ENCODE measurements at places on chromosomes 4 and X.
A peak's percentile ranks its signal among the peaks of the same experiment; 100 is the strongest.

GRCh38 chr4:78019414-78019813 lies 37.7 kb upstream of the FRAS1 start:
- DNase-seq = no peak

- DNase-seq = no peak
These were observed 219.8 kb upstream of the GYPA start for GRCh38 chr4:144360146-144360793.

DNA sequence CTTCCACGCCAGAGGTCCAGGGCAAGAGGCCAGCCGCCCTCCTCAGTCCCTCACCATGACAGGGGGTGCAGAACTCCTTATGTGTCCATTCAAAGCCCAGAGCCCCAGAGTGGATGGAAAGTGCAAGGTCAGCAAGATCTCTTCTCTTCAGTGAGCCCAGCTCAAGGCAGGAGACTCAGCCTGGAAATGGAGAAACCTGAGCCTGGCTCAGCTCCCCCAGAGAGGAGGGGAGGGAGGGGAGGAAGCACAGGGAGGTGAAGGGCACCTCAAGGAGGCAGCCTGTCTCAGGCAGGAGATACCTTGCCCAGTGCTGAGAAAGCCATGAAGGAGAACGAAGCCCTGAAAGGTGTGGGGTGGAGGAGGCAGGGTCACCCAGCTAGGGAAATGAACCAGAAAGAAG lies 121.8 kb upstream of the PJA1 start:
- DNase-seq = no peak

DNA sequence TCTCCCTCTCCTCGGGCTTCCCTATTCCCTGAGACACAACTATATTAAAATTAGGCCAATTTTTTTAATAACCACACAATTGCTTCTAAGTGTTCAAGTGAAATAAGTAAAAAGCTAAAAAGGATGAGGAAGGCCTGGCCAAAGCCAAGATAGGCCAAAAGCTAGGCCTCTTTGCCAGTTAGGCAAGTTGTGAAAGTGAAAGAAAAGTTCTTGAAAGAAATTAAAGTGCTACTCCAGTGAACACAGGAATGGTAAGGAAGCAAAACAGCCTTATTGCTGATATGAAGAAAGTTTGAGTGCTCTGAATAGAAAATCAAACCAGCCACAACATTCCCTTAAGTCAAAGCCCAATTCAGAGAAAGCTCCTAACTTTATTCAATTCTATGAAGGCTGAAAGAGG lies 114.2 kb upstream of the FAT4 start:
- DNase-seq = no peak

GRCh38 chr4:101127176-101127790 lies 220.0 kb downstream of the PPP3CA start:
- no peak for DNase-seq

- no peak for DNase-seq
These were observed 213.0 kb upstream of the FAT4 start for GRCh38 chr4:125101719-125102118.

- DNase-seq = no peak
These were observed 965 bp downstream of the TCEAL4 start for GRCh38 chrX:103586314-103586646.

DNA sequence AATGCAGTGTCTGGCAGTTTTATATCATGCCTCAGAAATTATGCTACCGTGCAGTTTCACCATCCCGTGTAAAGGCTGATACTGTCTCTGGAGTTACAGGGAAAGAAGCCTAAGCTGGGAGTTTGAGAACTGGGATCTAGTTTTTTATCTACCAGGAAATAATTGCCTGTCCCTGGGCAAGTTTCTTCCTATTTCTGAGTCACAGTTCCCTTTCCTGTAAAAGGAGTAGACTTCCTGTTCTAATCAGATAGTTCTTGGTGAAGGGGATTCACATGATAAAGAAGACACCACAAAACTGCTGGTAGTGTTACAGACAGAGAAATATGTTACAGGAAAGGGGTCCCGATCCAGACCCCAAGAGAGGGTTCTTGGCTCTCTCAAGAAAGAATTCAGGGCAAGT lies 17.1 kb downstream of the HERC3 start:
- DNase-seq = no peak

- DNase-seq = no peak
These were observed 37.7 kb downstream of the NSG1 start for GRCh38 chr4:4424499-4425115.

GRCh38 chr4:754221-755120 lies 48.8 kb downstream of the PCGF3 start:
- no peak for DNase-seq

DNA sequence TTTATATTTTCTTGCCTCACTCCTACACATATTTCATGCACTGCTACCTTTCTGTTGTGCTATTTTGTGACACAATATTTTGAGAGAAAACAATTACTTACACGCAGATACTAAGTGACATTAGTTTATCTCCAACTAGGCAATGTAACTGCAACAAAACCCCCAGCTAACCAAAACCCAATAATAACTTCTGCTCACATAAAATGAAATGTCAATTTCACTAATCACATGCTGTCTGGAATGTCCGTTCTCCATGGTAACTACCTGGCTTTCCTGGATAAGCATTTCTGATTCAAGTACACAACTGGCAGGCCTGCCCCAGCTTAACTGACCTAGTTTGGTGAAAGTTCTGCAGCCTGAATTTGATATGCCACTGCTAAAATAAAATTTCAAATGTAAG lies 313.5 kb downstream of the TMA16 start:
- DNase-seq = no peak

DNA sequence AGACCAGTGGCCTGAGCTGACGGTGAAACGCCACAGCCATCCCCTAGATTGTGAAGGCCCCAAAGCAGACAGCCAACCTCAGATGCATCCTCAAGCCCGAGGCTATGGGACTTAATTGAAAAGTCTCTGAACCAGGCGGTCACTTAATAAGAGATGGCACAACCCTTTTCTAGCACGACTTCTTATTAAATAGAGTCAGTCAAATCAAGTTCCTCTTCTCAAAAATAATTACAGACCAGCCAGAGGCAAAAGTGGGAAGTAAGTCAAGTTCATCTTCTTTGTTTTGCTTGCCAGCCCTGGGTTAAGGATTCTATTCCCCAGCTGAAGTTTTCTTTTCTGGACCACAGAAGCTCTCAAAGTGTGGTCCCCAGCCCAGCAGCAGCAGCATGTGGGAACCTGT lies 9.7 kb upstream of the SH3KBP1 start:
- DNase-seq = no peak

DNA sequence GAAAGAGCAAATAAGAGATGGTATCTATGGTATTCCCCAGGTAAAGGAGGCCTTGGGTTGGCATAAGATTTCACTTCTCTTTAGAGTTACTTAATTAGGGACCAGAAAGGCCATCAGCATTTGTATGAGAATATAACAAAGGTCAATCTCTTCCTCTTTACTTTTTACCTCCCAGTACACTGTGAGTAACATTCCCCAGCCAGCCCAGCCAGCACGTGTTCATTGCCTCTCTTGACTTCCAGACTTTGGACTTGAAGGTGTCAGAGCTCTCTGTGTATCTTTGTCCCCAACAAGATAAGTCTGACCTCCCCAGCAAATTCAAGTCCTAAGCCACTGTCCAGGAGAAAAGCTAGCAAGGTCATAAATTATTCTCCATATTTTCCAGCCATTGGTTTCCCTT lies 110.5 kb downstream of the AR start:
- DNase-seq = no peak

DNA sequence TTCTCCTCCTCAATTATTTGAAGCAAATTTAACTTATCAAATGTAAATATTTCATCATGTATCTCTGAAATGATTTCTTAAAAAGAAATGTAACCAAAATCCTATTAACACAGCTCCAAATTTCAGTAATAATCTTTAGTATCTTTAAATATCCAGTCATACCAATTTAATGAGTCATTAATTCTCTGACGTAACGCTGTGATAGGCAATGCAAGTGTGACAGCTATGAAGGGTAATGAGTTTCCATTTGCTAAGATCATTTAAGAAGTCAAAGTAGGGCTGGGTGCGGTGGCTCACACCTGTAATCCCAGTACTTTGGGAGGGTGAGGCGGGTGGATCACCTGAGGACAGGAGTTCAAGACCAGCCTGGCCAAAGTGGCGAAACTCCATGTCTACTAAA lies 15.6 kb downstream of the RPS3A start:
- DNase-seq = no peak

DNA sequence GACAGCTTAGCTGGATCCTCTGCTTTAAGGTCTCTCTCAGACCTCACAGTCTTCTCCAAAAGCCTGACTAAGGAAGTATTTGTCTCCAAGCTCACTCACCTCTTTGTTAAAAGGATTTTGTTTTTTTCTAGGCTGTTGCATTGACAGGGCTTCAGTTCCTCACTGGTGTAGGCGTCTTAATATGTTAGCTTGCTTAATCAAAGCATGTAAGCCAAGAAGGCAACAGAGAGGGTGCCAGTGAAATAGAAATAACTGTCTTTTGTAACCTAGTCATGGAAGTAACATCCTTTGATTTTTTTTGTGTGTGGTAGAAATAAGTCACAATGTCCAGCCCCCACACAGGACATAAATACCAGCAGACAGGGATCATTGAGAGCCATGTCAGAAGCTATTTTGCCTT lies 58.8 kb downstream of the FIP1L1 start:
- DNase-seq = no peak

DNA sequence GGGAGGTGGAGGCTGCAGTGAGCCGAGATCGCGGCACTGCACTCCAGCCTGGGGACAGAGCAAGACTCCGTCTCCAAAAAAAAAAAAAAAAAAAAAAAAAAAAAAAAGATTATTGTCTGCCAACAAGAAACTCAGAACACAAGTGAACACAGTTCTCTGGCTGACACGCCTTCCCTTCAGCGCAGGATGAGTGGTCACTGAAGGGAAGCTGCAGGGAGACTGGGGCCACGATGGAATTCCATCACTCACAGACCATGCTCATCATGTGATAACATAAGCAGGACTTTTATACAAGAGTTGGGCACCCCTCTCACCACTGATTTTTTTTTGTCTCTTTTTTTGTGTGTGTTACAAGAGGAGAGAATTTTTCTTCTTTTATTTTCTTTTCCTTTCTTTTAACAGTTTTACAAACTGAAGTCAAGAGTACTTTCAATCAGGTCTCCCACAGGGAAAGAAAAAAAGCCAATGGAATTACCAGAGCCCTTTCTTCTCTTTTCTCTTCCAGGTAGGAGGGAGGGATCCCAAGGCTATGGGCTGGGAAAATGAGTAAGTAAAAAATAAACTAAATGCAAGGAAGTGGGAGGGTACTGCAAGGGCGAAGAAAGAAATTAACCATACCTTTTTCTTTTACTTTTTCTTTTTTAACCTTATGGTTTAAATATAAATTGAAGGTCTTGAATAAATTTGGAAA lies 435.6 kb downstream of the GPM6A start:
- no peak for DNase-seq

- DNase-seq = peak; percentile 2
These were observed 332.7 kb downstream of the MID1IP1 start for GRCh38 chrX:39133971-39134370.

DNA sequence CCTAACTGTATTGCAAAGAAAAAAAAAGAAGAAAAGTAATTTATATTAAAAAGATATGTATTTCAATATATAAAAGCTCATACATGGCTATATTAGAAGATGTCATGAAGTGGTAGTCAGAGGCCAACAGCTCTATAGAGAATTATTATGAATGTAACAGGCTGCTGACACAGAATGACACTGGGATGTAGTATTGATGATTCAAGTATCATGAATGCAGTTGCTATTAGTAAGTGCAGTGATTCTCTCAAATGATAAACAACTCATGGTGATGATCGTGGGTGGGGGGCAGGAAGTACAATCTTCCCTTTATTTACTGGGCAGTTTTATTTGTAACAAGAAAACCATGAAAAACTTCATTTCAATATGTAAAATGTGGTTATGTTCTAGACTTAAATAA lies 124.6 kb downstream of the COL4A6 start:
- DNase-seq = no peak

DNA sequence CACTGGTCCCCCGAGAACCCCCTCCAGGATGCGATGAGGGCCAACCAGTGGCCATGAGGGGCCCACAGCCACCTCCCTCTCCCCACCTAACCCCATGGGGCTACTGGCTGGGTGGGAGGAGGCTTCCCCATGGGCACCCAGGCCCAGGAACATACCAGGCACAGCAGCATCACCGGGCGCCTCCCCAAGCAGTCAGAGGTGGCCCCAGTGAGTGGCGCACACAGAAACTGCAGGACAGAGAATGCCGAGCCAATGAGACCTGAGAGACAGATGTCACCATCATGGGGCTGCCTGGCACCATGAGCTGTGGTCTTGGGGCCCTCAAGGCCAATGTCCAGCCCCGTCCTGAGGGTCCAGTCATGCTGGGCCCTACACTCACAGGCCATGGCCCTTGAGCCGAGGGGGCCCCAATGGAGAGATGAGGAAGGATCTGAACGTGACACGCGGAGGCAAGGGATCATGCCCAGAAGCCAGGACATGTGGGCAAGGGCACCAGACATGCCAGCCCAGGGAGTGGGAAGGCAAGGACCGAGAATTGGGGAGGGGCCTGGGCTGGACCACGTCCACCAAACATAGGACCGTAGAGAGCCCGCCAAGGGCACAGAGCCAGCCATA lies 30.1 kb downstream of the NOP14 start:
- no peak for DNase-seq

GRCh38 chrX:34859191-34859590 lies 83.4 kb upstream of the FAM47B start:
- DNase-seq = no peak

DNA sequence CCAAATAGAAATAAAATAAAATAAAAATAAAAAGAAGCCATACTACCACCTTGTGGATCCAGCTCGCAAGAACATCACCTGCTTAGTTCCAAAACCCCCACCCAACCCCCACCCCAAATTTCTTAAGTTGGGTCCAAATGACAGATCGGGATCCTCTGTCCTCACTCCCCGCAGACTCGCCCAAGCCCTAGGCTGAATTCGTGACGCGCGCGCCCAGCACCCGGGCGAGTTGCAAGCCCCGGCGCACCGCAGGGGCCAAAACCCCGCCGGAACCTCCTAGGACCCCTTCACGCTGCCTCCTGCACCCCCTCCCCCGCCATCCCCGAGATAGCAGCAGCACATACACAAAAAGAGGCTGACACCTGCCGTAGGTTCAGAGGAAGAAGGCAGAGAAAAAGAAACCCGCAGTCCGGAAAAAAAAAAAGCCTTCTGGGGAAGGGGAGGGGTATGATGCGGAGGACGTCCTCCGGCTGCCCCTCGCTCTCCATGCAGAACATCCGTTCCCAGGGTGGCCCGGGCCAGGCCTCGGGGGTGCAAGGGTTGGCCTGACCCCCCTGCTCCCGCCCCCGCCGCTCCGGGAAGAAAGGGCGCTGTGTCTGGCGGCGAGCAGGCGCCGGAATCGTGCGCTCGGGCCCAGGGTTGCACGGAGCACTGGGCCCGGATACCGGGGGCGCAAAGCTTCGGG lies 2.6 kb downstream of the NLGN4X start:
- DNase-seq = no peak

- no peak for DNase-seq
These were observed 77.7 kb downstream of the CC2D2A start for GRCh38 chr4:15547392-15547791.

- DNase-seq = no peak
These were observed 49.4 kb upstream of the PRR32 start for GRCh38 chrX:126770179-126770578.

- no peak for DNase-seq
These were observed 59.6 kb downstream of the ENOPH1 start for GRCh38 chr4:82489987-82490386.

Measured in activated T-cell treated with anti-CD3 and anti-CD28 coated beads for 48 hours (primary cell).